ENCODE measurements at places on chromosomes 1 and 21.
A peak's percentile ranks its signal among the peaks of the same experiment; 100 is the strongest.

DNA sequence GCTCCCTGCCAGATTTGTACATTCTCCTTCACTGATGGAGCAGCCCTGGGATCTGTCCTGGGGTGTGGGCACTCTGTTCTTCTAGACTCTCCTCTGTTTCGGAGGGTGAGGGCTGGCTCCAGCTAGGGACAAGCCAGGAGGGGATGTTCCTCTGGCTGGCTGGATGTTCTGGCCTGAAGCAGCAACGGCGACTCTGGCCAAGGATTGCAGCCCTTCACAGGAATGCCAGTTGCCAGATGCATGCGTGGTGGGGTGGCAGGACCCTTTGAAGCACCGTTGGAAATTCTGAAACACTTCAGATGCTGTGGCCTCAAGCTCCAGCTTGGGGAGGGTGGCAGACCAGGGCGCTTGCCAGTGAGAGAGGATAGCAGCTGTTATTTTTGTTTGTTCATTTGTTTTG is 210.9 kb downstream of the TRABD2B start:
- DNase-seq: no peak

DNA sequence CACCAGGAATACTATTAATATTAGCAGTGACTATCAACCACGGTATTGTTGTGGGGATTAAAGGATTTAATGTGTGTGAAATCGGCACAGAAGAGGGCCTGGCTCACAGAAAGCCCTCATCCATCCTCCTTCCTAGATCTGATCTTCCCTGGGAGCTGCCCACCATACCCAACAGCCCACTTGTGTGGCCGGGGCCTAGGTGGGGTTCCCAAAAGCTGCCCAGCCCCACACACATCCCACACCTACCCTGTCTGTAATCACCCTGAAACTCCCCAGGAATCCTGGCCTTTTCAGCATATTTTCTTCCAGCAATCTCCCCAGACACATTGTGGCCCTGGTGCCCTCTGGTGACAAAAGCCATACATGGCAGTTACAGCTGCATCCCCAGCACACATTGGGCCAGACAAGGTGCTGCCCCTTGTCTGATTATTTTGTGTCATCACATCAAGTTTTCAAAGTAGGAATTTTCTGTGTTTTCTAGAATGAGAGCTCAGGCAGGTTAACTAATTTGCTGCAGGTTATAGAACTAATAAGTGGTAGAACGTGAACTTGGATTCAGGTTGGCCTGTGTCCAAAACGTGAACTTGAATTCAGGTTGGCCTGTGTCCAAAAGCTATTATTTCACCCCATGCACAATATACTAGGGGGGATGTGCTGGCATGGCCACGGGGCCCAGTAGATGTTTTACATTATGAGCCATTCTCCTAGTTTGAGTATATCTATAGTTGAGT is 5.3 kb upstream of the SLC6A9 start:
- peak; percentile 50 for DNase-seq

DNA sequence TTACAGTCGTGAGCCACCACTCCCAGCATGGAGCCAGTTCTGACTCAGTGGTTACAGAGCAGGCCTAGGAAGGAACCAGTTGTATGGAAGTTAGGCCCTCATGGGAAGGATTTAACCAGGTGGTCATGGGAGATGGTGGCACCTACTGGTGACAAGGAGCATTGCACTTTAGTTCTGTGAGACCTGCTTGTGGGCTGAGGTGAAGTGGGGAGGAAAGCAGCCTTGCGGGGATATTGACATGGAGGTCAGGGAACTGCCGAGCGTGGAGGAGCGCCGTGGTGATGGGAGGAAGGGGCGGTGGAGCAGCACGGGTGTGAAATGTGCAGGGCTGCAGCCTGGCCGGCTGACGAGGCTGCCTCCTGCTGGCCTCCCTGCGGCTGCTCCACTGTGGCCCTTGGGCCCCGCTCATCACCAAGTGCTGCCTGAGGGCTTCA is 100.4 kb downstream of the GALNT2 start:
- no peak for DNase-seq

DNA sequence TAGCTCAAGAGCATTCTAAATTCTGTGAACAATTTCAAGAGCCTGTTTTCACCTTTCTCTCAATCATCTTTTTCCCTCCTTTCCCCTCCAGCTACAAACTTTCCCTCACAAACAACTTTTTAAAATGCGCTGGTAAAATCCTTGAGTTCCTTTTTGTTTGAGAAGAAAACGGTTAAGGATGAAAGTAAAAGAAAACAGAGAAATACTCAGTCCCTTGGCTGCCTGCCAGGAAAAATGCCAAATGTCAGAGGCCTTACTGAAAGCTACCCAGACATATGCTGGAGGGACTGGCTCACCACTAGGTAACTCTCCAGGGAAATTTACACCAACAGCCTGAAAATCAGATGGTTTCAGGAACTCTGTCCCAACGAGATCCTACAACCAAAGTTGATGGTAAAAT is 11.0 kb upstream of the SERBP1 start:
- no peak for DNase-seq

- DNase-seq: no peak
These were observed 220.0 kb downstream of the PAPPA2 start for GRCh38 chr1:176682830-176683535.

DNA sequence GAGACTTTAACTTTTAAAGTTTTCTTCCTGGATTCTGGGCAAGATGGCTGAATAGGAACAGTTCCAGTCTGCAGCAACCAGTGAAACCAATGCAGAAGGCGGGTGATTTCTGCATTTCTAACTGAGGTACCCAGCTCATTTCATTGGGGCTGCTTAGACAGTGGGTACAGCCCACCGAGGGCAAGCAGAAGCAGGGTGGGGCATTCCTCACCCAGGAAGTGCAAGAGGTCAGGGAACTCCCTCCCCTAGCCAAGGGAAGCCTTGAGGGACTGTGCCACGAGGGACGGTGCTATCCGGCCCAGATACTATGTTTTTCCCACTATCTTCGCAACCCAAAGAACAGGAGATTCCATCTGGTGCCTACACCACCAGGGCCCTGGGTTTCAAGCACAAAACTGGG is 121.0 kb downstream of the VAV3 start:
- DNase-seq: no peak

DNA sequence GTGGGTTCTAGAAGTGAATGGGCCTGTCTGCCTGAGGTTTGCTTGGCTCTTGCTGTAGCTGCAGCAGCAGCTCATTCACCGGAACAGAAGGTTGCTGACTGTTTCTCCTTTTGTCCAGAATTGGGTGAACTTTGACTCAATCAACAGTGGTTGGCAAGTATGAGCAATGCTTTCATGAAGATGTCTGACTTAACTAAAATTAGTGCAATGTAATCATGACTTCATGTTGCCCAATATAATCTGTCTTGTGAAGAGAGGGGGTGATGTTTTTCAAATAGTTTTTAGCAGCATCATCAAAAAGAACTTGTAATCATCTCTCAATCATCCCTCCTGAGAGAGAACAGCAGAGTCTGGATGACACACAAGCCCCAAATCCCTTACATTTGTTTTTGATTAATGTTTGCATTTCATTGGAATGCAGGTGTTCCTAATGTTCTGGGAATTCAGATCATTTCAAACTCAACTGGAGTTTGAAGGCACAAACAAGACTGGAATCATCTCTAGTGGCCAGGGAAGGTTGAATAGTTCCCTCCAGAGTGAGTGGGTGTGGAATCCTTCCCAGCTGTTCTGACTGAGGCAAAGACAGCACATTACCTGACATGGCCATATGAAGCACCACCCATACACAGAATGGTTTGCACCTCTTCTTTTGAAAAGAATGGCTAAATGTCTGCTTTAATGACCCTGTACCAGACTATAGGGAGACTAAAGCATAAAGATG is 82.9 kb downstream of the HLX start:
- no peak for DNase-seq

DNA sequence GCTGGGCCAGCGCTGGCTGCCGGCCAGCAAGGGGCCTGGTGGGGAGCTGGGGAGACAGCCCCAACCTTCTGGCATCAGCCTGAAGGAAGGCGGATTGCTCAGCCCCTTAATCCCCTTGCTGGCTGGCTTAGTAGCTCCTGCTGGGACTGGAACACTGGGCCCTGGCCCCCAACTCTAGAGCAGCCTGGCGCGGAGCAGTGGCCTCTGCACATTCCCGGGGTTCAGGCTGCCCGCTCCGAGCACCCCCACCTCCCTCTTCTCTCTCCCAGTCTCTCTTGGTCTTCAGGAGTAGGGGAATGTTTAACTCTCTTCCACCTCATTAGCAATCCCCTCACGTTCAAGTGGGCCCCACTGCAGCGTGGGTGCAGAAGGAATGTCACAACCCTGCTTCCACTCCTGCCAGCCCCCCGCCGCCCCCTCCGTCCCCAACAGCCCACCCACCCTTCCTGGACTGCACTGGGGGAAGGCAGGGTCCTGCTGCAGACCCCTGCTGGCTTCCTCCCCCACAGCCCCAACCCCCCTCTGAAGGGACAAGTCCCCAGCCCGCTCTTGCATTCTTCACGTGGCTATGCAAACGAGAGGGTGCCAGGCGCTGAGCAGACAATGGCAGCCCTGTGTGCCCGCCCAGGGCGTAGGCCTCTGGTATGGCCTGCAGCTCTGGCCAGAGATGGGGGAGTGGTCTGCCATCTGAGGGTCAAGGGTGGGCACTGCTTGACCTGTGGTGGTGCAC is 980 bp upstream of the CLDN19 start:
- no peak for DNase-seq

- DNase-seq: no peak
These were observed 288.7 kb upstream of the USP25 start for GRCh38 chr21:15441060-15441493.

DNA sequence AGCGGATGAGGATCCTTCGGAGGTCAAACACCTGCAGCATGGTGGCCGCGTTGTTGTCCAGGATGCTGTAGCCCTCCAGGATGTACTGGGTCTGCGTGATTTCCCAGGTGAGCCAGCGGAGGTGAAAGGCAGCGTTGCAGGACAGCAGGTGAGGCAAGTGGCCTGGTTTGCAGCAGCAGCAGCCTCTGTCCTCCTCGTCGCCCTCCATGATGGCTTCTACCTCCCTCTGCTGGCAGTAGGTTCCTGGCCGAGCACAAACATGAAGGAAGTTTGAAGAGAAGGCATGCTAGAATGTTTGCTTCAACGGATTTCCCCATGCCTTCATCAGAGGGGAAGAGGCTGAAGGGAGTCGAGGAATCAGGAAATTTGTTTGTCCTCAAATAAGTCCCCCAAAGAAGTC is 74.7 kb downstream of the NTPCR start:
- no peak for DNase-seq

GRCh38 chr1:226973371-226973897 is 33.3 kb downstream of the COQ8A start:
- DNase-seq: no peak

- no peak for DNase-seq
These were observed 3.3 kb downstream of the URB1 start for GRCh38 chr21:32389337-32390015.

DNA sequence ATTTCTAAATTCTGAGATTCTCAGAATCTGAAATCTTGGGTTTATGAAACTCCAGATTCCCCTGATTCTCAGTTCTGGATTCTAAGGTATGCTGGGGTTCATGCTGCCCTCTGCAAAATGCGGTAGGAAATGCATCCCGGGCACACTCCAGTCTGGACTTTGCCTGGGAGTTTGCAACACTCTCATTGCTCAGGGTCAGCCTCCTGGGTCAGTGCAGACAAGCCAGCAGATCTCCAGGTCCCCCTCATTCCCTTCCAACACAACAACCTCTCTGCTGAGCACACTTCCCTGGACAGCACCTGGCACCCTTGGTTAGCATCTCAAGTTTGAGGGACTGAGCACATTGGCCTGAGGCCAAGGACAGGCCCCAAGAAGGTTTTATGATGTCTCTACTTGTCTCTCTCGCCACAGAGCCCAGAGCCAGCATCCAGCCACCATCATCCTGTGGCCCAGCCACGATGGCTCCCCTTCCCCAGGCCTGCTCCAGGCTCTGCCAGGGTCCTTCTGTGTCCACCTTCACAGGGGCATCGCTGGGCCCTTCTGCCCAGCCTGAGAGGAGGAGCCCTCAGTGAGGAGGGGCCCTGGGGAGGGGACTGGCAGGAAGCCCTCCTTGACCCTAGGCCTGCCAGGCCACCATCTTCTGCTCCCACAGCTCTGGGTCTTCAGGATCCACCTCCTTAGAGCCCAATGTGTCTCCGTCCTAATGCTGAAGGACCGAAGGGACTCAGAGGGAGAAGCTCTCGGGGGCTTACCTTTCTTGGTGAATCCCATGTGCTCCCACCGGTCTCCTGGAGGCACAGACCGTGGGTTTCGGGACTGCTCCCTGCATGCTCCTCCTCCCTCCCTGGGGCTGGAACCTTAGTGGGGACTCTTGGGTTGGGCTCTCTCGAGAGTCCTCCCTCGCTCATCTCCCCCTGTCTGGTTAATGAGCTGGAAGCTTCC is 550.7 kb downstream of the PTPRU start:
- DNase-seq: no peak

DNA sequence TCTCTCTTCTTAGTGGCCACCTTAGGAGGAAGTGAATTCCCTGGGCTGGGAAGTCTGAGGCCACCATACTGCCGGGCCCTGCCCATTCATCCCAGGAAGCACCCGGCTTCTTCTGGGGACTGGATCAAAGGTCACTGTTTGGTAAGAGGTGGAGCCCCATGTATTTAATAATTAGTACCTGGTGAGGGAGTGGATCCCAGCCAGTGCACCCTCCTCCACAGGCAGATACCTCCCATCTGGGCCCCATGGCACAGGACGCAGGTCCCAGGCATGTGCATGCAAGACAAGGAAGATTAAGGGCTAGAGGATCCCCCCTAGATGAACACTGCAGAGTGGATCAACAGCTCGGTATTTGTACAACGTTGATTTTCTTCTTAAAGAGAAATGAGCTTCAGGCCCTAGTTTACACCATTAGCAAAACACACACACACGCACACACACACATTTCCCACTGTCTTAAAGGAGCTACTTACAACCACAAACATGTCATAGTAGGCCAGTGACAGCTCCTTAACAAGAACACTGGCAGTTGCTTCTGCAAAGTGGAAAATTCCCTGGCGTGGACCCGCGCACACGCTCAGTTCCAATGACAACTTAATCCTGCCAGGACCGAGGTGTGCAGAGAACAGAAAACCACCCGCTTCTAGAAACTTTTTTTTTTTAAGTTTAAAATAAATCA is 90.7 kb downstream of the MRPL37 start:
- DNase-seq: no peak

GRCh38 chr1:15835741-15836510 is 11.6 kb upstream of the SPEN start:
- DNase-seq: peak; percentile 96

GRCh38 chr1:5532811-5533210 is 459.4 kb downstream of the NPHP4 start:
- no peak for DNase-seq

- DNase-seq: no peak
These were observed 253.9 kb downstream of the RHOU start for GRCh38 chr1:228989176-228989575.

GRCh38 chr1:150021191-150021694 is 10.7 kb upstream of the OTUD7B start:
- no peak for DNase-seq

DNA sequence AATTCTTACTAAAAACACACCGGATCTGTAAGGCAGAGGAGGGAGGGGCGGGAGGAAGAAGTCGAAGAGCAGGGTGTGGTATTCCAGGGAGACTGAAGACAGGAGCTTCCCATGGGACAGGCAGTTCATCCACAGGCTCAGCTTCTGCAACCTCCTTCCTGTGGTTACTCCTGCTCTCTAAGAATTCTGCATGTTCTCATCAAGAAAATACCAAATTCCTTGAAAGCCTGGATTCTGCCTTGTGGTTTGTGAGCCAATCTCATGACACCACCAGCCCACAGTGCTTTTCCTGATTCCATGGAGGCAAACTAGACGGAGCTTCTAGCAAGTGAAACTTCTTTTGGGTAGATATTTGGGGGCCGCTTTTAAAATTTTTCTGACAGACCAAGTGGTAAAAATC is 1.1 kb upstream of the ST6GALNAC3 start:
- DNase-seq: no peak

All from activated B cell treated with CpG ODN at 0.5 μM for 24 hours (primary cell).